ENCODE measurements at places on chromosomes 12 and 14.

GRCh38 chr12:10406725-10407124 lies 2.8 kb downstream of the KLRC4 start:
- no peak overlapping the region for H3K4me3 ChIP-seq
- H3K4me1 ChIP-seq = no peaks in the 10 kb centered on the region
- H3K27me3 ChIP-seq = no peaks in the 10 kb centered on the region

GRCh38 chr12:114136631-114137030 lies 170.5 kb upstream of the RBM19 start:
- no peak overlapping the region for H3K4me3 ChIP-seq
- no peaks in the 10 kb centered on the region for H3K27me3 ChIP-seq
- DNase-seq = peak; percentile 24
- no peaks in the 10 kb centered on the region for H3K4me1 ChIP-seq

DNA sequence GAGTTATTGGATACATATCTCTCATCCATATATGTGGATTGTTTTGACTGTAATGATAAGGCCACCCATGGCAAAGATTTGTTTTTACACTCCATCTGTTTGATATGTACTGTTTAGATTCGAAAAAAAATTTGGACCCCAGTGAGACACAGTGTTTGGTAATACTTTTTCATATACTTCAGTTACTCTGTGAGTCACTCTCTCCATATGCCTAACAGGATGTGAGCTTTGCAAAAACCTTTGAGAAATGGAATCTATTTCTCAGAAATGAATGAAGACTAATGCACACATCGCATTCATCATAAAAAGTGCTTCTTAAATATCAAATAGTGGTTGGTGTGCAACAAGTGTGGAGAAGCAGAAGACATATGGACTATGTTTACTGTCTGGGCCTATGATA lies 781.5 kb downstream of the SLC6A15 start:
- no peaks in the 10 kb centered on the region for H3K4me1 ChIP-seq
- no peaks in the 10 kb centered on the region for H3K27me3 ChIP-seq
- peak; percentile 24 for DNase-seq
- H3K27ac ChIP-seq = no peak overlapping the region

DNA sequence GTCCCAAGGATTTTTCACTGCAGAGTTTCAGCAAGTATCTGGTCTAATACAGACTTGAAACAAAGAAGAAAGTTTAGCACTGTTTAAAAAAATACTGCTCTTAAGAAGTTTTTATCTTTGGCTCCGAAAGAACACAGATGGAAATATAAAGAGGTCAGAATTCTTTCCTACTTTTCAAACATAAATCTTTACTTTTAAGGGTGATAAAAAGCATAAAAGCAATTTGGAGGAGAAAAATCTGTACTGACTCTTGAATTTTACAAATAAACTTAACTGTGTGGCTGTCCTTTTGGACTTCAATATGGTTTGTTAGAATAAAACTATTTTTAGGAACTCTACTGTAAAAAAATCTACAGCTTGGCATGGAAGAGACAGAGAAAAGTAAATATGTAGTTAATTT lies 27.6 kb upstream of the ISM2 start:
- H3K27ac ChIP-seq = no peak overlapping the region
- no peaks in the 10 kb centered on the region for H3K4me1 ChIP-seq

DNA sequence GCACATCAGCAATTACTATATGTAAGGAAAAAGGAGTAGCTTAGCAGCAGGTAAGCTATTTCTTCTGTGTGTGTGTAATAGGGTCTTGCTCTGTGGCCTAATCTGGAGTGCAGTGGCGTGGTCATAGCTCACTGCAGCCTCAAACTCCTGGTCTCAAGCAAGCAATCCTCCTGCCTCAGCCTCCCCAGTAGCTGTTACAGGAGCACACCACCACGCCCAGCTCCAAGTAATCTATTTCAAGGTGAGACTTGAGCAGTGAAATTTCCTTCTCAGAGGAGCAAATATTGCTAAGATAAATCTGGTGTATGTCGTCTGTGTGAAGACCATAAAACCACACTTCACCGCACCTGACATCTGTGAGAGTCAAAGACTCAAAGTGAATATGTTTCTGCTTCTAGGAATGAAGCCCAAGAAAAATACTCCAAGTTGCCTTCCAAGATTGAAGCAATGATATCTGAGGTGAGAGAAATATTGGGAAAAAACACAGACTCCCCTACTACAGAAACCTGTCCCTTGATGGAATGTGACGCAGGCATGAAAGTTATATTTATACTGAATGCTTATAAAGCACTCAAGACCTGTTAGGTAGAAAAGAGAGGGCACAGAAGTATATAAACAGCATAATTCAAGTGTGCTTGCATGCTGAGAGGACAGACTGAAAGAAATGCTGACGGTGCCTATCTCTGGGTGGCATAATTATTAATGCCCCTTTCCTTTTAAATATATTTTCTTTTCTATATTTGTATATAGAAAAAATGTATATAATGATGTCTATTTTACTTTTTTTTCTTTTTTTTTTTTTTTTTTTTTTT lies 2.5 kb upstream of the SELPLG start:
- H3K36me3 ChIP-seq = no peaks in the 10 kb centered on the region
- DNase-seq = no peak
- peaks cover 27% of the 10 kb centered on the region for H3K4me1 ChIP-seq
- no peaks in the 10 kb centered on the region for H3K27me3 ChIP-seq
- H3K4me3 ChIP-seq = no peak overlapping the region
- H3K27ac ChIP-seq = peak overlapping the region; percentile 61

- H3K27ac ChIP-seq = no peak overlapping the region
- no peak for DNase-seq
- H3K27me3 ChIP-seq = no peaks in the 10 kb centered on the region
- no peaks in the 10 kb centered on the region for H3K4me1 ChIP-seq
- H3K36me3 ChIP-seq = no peaks in the 10 kb centered on the region
Observed at GRCh38 chr12:49891476-49891875, 12.2 kb downstream of the FAIM2 start.

DNA sequence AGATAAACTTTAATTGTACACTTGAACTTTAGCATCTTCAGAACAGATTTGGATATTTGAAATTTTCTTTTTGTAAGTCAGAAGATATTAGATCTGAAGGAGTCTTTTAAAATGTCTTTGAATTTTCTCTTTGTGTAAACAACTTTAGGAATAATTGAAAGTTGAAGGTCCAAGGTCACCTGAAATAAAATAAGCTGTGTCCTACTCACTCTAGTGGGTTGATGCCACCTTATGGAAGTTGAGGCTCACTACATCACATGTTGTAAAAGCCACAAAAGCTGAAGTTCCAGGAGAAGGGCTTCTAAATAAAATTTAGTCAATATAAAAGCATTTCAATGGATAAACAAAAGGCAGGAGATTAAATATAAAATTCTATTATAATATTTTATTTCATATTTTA lies 122.0 kb upstream of the ATXN7L3B start:
- no peak overlapping the region for H3K4me3 ChIP-seq
- H3K4me1 ChIP-seq = no peaks in the 10 kb centered on the region
- no peak overlapping the region for H3K27ac ChIP-seq

GRCh38 chr12:8648576-8649205 lies 13.9 kb downstream of the MFAP5 start:
- H3K27ac ChIP-seq = no peak overlapping the region
- no peaks in the 10 kb centered on the region for H3K27me3 ChIP-seq
- H3K4me3 ChIP-seq = no peak overlapping the region
- no peaks in the 10 kb centered on the region for H3K4me1 ChIP-seq
- DNase-seq = no peak

DNA sequence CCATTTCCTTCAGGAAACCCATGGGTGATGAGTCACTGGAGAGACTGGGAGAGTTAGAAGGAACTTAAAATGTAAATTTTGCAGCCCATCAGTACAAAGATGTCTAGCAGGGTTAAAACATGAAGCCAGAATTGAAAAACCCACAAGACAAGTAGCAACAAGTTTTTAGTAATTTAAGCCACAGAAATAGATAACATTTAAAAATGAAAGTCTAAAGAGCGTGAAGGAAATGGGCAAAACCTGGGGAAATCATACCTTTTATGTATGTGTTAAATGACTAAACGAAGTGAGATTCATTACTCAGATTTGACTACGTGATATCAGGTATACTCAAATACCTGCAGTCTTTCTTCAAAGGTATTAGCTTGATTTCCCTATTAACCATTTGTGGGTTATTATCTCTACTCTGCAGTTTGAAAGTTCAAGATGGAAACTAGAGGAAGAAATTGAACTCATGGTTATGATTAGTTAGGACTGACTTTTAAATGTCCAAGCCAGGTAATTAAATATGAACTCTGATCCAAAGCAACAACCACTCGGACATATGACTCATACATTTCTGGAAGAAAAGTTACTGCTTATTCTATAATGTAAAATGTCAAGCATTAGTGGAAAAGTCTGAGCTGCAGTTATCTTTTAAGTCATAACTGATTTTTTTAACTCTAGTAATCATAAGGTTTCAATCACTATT lies 84.1 kb downstream of the ITPR2 start:
- no peaks in the 10 kb centered on the region for H3K4me1 ChIP-seq
- H3K27me3 ChIP-seq = no peaks in the 10 kb centered on the region
- no peak for DNase-seq
- H3K27ac ChIP-seq = no peak overlapping the region

DNA sequence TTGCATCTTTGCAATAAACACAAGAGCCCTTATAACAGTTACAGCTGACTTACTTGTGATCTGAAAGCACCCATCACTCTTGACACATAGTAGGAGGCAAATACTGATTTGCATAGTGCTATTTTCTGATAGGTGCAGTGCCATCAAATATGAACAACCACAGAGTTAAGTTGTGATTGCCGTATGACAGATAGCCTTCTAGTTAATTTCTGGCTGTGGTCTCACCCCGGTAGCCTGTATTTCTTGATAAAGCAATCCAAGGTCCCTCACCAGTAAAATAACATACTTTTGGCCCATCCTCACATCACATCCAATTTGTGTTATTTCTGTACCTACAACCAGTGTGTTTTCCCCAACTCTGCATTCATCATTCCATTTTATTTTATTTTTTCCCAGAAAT lies 23.3 kb upstream of the STYK1 start:
- no peak overlapping the region for H3K4me3 ChIP-seq
- H3K4me1 ChIP-seq = no peaks in the 10 kb centered on the region
- DNase-seq = no peak

All from lung (tissue), 17 donors.